Dermis microvascular lymphatic vessel endothelial cell (primary cell): ENCODE measurements at places on chromosomes 3 and 15. TPM values are rescaled to one million over a fixed set of nuclear protein-coding genes. Genes with fewer than 3 reads are reported as not detected.

GRCh38 chr15:41056810-41057209, 59.3 kb downstream of the INO80 start:
- no peak for DNase-seq

- no peak for DNase-seq
Measured at GRCh38 chr3:196604548-196604947, 34.9 kb upstream of the NRROS start.

The ATP8B4 gene
- total RNA-seq = 0.39 and 2.0 TPM in 2 replicates

DNA sequence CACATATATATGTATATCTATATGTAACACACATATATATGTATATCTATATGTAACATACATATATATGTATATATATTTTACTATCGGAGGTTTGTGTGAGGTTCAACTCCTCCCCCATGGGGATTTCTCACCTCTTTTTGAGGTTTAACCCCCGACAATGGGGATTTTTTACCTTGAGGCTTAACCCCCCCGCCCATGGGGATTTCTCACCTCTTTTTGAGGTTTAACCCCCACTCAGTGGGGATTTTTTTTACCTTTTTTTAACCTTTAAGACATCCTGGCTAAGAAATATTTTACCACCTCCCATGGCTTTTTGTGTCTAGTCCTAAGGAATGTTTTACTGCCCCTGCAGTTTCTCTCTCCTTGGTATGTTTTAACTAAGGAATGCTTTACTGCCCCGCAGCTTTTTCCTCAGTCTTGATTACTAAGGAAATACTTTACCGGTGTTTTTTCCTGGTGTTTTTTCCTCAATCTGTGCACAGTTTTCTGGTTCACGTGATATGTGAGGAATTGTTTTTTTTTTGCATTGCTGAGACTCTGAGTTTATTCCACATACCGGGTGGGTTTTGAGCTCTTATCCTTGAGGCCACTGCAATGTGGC, 185.2 kb downstream of the KLF13 start:
- no peak for DNase-seq

The LDHAL6B gene
- not detected in 2 replicates for total RNA-seq

The C3orf38 gene
- 14.8 and 18.7 TPM in 2 replicates for total RNA-seq

The TM4SF1 gene
- total RNA-seq = 1,046 and 1,242 TPM in 2 replicates

- DNase-seq = peak; percentile 60
Measured at GRCh38 chr3:126267169-126267975, 87.0 kb upstream of the ALDH1L1 start.
